Fibroblast of skin of left quadriceps (primary cell): ENCODE measurements at places on chromosomes 1 and 21.

- DNase-seq: no peak
These were observed 6.4 kb downstream of the PPP2R5A start for GRCh38 chr1:212291505-212292134.

DNA sequence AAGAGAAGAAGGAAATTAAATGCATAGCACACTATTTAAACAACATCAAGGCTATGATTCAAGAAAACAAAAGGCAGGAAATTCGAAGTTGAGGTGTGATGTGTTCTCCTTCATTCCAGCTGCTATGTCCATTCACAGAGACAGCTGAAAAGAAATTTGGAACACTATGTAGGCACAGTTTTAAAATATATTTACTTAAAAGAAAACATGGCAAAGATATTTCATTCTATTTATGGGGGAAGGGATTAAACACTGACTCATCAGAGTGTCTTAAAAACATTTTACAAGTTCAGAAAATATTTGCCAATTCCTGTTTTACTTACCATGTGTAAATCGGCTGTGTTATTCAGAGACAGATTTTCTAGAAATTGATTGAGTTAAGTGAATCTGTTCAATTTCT lies 39.4 kb upstream of the NGF start:
- no peak for DNase-seq

DNA sequence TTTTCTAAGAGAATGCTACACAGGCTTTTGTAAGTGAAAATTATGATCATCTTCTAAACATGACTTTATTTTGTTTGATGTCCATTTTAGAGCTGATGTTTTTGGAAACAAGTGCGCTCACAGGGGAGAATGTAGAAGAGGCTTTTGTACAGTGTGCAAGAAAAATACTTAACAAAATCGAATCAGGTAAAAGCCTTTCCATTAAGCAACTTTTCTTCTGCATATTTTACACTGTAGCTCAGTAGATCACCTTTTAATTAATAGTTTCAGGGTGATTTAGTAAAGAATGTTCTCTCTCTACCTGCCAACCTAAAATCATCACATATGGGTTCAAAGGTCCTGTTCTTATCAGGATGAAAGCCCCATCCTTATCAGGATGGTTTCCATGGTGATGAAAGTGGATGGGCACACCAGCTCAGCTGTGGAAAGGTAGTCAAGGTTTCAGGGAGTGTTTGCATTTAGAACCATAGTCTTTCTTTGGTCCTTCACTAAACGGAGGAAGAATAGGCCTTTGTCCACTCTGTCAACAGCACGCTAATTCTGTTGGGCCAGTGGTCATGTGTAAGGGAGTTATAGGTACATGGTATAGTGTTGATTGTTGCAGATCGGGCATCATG lies 28.1 kb downstream of the RAB4A start:
- no peak for DNase-seq

GRCh38 chr21:42198929-42199867 lies 19.7 kb upstream of the ABCG1 start:
- peak; percentile 45 for DNase-seq

- no peak for DNase-seq
These were observed 6.1 kb downstream of the CD101 start for GRCh38 chr1:117007719-117008013.

DNA sequence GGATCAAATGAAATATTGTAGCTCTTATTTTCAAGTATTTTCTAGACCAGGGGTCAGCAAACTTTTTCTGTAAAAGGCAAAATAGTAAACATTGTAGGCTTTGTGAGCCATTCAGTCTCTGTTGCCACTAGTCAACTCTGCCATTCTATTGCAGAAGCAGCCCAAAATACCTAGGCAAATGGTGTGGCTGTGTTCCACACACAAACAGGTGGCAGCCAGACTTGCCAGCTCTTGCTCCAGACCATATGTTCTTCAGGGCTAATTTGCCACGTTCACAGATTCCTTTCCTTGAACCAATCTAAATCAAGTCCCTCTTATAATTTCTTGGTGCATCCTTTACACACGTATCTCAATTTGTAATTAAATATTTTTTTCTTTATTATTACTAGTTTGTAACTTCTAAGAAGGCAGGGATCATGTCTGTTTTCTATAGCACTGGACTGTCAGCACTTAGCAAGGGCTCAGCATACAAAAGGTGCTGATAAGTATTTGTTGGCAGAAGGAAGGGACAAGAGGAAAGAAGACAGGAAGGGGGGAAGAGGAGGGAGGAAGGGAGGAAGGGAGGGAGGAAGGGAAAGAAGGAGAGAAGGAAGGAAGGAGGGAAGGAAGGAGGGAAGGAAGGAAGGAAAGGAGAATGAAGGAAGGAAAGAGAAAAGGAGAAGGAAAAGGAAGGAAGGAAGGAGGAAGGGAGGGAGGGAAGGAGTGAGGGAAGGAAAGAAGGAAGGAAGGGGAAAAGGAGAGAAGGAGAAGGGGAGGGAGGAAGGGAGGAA lies 106.5 kb upstream of the EDEM3 start:
- DNase-seq: no peak

GRCh38 chr1:232635778-232636356 lies 5.9 kb upstream of the SIPA1L2 start:
- no peak for DNase-seq

DNA sequence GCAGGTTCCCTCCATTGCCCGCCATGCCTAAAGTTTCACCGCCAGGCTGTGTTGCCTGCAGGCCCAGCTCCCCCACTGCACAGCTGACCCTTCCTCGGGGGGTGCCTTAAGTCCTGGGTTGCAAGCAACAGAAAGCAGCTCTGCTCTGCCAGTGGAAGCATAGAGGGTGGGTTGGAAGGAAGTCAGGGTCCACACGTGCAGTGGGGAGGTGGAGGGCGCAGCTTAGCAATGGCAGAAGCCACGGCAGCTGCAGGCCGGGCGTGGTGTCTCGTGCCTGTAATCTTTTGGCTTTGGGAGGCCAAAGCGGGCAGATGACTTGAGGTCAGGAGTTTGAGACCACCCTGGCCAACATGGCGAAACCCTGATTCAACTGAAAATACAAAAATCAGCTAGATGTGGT lies 106.3 kb upstream of the TMEM51 start:
- DNase-seq: no peak

- no peak for DNase-seq
These were observed 13.7 kb downstream of the PARS2 start for GRCh38 chr1:54750596-54750995.

DNA sequence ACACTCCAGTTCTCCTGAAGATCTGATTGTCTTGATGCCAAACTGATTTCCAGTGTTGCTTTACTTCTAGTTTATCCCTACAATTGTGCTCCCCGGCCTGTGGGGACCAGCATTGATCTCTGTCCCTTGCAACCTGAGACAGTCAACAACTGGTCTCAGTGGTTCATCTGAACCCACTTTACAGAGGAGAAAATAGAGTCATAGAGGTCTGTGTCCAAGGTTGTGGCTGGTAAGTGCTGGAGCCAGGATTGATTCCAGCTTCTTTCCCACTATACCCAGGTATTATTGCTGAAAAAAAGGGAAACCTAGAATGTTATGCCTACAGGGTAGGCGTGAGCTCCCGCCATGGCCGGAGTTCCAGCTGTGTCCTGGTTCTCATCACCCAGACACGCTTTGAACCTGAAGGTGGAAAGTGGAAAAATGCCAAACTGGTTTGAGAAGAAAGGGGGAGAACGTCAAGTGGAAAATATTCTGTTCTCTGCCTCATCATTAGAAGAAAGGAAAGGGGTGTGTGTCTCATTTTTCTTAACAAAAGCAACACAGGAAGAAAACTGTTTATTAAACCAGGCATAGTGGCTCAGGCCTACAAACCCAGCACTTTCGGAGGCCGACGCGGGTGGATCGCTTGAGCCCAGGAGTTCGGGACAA lies 60.7 kb upstream of the ITPKB start:
- DNase-seq: no peak

GRCh38 chr1:921011-921837 lies 2.5 kb upstream of the SAMD11 start:
- peak; percentile 56 for DNase-seq
